SJSA1 (cell line): ENCODE measurements at places on chromosomes 7 and 10. TPM values are rescaled to one million over a fixed set of nuclear protein-coding genes. Genes with fewer than 3 reads are reported as not detected.
A peak's percentile ranks its signal among the peaks of the same experiment; 100 is the strongest.

DNA sequence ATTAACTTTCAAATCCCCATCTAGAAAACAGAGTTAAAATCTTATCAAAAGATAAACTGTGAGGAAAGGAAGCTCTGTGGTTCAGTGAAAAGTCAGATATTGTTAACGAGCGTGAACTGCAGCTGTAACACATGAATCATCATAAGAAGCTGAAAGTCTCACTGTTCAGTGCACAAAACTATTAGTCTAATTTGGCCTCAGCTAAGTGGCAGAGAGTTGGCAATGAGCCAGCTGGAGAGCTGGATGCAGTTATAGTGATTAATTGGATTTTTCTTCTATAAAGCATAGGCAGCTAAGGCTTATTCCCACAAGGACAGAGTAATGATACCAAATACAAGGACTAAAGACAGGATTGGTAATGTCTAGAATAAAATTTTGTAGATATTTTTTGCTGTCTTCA lies 101.1 kb upstream of the ABCB5 start:
- no peak for DNase-seq

DNA sequence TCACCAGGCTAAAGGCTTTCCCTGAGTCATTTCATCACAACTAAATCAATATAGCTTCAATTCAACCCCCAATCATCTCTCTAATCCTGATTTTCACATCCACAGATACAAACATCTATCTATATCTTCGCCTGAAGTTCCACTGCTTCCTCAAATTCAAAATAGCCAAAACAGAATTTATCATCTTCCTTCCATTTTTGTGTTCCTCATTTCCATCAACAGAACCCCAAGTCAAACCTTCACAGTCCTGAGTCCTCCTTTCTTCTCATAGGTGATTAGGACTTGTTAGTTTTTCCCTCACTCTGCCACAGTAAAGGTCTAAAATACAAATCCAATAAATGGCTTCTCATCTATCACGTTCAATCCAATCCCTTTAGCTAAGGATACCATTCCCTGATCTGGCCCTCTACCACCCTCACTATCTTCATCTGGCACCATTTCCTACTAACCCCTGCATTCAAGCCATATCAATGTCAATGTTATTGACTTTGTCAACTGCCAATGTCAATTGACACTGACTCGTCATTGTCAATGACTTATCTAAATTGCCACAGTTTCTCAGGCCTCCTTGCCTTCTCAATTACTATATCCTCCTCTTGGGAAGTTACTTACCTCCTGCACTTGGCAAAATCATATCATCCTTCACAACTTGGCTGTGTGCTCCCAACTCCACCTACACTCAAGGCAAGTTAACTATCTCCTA lies 2.6 kb downstream of the HYCC1 start:
- DNase-seq, result no peak

- no peak for DNase-seq
Measured at GRCh38 chr10:3251172-3251571, 78.6 kb upstream of the PITRM1 start.

Gene SMARCD3
- 20.9 and 22.6 TPM in 2 replicates for total RNA-seq

Gene HOXA6
- 0.79 TPM in 1 of 2 replicates, not detected in the other for total RNA-seq

DNA sequence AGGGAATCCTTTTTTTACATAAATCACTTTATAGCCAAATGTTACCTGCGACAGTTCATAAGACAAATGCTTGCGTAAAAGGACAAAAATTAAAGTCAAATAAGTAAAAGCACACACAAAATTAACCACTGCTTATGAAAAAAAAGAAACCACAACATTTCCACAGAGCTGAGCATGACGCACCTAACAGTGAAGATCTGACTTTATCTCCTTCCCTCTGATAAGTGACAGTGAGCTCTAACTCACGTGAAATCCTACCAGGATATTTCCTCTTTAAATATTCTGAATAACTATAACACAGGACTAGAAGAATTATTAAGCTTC lies 225.5 kb downstream of the SFMBT2 start:
- no peak for DNase-seq

DNA sequence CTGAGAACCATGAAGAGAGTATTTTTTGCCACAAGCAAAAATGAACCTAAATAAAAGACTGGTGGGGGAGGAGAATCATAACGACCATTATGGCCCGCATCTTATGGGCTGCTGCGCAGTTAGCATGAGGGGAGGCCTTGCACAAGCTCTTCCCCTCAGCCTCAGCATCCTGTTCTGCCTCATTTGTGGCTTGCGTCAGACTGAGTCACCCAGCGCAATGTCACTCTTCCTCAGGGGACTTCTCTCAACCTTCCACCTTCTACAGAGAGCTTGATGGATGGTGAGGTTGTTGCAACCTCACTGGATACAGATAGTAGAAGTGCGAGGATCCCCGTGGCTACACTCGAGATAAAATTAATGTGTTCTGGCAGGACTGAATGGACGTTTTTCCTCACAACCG lies 16.8 kb upstream of the GPR15LG start:
- no peak for DNase-seq

DNA sequence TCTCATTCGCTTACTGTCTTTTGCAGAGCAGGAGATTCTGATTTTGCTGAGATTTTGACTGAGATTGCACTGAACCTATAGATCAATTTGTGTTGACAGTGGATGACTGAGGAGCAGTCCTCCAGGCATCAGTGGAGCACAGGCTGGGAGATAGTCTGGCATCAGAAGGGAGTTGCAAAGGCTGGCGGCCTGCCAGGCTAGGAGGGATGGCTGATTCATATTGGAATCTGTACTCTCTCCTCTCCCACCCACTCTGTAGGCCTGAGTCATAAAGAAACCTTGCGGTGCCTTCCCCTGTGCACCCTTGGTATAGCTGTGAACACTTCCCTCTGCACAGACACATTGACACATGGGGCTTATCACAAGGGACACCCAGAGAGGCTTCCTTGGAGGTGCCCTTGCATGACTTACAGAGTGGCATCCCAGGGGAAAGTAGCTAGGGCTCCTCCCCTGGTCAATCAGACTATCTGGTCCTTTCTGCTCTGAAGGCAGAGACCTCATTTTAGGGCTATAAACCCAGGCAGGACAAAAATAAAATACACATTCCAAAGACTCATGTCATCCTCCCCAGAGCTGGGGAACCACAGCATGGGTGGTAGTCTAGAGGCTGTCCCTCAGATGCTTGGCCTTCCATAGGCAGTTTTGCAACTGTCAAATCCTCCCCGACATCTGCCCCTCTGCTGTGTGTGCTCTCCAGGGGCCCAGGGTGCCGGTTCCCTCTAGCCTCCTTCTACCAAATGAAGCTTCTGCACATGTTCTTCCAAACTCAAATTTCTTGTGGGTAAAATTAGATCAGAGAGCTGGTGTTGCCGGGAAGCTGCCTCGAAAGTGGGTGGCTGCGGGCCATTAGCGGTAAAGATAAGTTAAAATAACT lies 37.4 kb upstream of the EEPD1 start:
- DNase-seq, result peak; percentile 98

GRCh38 chr10:96719850-96720421 lies 378 bp downstream of the PIK3AP1 start:
- no peak for DNase-seq

- peak; percentile 78 for DNase-seq
Measured at GRCh38 chr7:27196287-27196767, 3.6 kb downstream of the HOXA13 start.

- DNase-seq, result no peak
Measured at GRCh38 chr7:18656362-18656761, 160.8 kb downstream of the HDAC9 start.

DNA sequence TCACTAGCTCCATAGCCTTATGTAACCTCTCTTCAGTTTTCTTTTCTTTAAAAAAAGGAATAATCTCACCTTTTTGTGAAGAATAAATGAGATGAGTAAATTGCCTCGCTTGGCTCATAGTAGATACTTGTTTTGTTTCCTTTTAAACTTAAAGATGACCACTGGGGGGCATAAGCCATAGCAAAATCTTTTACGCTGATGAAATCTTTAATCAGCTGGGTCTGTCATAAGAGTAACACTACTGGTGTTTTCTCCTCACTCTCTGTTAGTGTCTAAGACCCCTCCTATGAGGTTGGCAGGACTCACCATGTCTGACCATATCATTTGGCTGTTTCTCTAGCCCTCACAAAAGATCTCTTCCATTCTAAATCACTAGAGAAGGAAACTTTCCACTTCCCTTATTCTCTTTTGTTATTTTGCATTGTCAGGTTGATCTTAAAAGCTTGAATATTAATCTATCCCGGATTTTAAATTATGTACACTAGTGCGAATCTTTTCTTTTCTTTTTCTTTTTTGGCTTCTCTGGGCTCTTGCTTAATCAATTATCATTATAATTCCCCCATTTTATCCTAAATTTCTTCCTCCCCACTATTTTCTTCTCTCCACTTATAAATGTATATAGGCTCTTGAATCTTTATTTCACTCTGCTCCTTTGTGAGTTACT lies 12.5 kb downstream of the STAG3 start:
- DNase-seq, result no peak

DNA sequence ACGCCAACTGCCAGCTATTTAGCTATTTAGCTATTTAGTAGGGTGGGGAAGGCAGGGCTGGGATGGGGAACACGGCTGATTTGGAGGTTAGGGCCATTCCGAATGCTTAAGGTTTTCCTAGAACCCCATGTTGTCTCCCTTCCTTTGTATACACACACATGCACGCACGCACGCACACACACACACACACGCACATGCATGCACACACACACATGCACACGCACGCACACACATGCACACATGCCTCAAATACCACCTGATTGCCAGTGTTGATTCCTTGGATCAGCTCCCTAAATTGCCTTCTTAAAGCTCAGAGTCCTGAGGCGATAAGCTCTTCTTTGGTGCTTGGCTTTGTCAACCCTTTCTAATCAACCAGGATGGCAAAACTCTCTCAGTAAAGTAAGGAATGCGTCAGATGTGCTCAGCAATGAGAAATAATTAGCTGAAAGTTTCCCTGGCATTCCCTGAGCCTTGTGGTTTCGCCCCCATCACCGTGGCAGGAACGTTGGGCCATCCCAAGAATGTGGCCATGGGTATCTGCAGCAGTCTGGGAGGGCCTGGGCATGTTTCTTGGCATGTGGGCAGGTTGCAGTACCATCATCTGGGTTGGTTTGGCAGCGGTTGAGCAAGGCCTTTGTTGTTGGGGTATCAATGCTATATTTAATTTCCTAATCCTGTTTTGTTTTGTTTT lies 305.6 kb downstream of the LRMDA start:
- DNase-seq, result no peak

GRCh38 chr10:132948351-132948750 lies 6.0 kb upstream of the CFAP46 start:
- no peak for DNase-seq

Gene TMEM254
- total RNA-seq, result 0.25 and 9.0 TPM in 2 replicates

GRCh38 chr7:95859429-95859828 lies 87.1 kb downstream of the DYNC1I1 start:
- peak; percentile 75 for DNase-seq

DNA sequence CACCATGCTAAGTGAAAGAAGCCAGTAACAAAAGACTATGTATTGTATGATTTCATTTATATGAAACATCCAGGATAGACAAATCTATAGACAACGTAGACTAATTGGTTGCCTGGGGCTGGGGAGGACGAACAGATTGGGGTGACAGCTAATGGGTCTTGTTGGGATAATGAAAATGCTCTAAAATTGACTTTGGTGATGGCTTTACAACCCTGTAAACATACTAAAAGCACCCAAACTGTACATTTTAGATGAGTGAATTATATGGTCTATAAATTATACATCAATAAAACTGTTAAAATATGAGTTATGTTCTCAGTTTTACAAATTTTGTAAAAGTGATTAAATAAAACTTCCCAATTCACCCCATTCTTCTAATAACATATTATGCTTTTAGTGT lies 261.5 kb downstream of the ELMO1 start:
- DNase-seq, result no peak

DNA sequence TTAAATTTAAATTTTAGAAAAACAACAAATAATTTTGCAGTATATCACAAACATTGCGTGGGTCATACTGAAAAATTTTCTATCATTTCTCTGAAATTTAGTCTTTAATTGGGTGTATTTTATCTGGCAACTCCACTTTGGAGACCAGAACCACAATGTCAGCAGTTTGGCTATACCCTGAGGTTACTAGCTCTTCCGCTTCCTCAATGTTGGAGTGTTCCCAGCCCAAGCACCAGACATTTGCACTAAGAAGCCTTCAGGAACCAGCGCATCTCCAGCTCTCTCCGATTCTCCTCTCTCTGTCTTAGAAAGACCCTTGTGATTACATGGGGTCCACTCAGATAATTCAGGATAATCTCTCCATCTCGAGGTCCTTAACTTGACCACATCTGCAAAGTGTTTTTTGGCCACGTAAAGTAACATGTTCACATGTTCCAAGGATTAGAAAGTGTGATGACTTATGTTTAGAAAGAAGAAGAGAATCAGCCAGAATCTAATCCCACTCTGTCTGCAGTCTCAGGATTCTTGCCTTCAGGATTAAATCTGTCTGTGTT lies 43.1 kb upstream of the ADRB1 start:
- no peak for DNase-seq

- no peak for DNase-seq
Measured at GRCh38 chr7:106538638-106539037, 122.3 kb downstream of the CCDC71L start.

DNA sequence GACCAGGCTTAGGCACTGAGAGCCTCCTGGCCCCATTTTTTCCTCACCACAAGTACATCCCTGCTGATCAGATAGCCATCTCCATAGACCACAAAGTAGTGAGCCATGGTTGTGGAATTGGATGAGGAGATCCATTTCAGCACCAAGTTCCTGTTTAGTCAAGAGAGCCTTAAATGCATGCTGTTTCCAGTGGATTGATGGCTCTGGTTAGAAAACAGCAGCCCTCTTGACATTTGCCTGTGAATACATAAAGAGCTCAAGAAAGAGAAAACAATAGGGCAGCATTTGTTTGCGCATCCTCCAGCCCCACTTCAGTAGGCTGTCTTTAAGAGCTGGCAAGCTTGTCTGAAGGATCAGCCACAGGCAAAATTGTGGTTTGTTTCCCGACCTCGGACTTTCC lies 251.2 kb downstream of the POU6F2 start:
- no peak for DNase-seq

- no peak for DNase-seq
Measured at GRCh38 chr7:90551036-90551435, 45.1 kb upstream of the CDK14 start.

DNA sequence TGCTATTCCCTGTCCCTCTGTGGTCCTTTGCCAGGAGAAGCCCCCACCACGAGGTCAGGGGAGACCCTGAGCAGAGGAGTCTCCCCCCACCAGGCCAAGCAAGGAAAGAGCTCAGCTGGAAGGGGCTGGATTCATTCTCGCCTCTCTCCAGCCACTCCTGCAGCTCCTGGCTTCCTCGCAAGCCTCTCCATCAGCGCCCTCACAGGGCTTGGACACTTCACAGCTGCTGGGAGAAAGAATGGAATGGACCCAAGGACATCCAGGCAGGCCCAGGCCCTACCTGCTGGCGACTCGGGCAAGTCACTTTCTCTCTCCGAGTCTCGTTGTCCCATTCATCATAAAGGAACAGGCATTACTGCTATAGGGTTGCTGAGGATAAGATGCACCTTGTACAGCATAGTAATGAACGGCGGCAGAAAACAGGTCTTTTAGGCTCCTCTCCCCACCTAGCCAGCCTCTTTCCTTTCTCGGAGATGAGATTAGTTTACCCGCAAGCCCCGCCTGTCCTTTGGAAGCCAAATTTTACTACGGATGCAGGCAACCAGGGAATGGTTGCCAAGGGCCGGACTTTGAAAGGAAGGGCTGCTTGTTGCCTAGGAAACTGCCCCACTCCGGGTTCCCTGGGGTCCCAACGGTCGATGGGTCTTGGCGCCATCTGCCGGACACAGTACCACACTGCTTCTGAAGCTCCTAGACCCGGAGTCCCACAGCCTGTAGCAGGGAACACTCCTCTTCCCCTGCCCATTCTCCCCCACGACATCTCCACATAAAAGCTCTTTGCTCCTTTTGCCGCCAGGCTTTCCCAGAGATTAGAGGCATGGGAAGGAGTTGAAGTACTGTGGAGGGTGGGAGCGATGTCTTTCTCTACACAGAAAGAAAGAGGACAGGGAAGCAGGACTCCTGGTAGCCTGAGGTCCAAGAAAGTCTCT lies 22.3 kb downstream of the IMPDH1 start:
- peak; percentile 75 for DNase-seq

Gene IL15RA
- 1.1 and 1.8 TPM in 2 replicates for total RNA-seq
